ENCODE measurements at places on chromosomes 1 and 21.
A peak's percentile ranks its signal among the peaks of the same experiment; 100 is the strongest.

DNA sequence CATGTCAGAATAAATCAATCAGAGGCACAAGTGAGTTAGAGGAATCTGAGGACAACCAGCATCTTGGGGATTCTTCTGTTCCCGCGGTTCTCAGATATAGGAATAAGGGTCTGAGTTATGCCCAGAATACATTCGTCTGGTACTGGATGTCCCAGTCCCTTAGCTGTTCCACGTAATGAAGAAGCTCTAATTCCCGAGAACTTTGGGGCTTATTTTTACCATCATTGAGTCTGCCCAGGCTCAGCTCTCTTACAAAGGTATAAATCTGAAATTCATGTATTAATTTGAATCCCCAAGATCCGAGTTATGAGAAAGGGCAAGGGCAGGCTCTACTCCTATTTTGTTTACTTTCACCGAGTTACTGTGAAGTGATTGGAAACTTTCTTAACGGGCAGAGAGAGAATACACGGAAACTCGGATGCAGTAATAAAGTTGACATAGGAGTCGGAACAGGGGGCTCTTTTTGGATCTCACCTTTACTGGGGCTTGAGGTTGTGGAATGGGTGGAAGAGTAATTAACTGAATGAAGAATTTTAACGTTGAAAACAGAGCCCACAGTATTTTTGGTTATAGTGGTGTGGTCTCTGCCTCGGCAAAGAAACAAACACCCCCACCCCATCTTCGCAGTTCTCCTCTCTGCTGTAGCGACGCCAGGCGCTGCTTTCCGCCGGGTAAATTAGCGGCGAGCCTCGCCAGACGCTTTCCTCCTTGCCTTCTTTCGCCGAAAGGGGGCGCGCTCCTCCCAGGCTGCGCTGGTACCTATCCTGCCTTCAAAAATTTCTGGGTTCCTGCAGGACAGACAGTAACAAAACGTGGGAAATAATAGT is 7.1 kb downstream of the PRRX1 start:
- DNase-seq = no peak

GRCh38 chr1:110726755-110727154 is 52.0 kb upstream of the KCNA3 start:
- no peak for DNase-seq

- DNase-seq = peak; percentile 38
These were observed 510 bp downstream of the DENND4B start for GRCh38 chr1:153945795-153946621.

- no peak for DNase-seq
These were observed 12.4 kb downstream of the PSEN2 start for GRCh38 chr1:226882631-226883409.

- no peak for DNase-seq
These were observed 24.5 kb downstream of the PLEKHM2 start for GRCh38 chr1:15708486-15709137.

Data from T1000 (cell line).